ENCODE measurements at places on chromosomes 12 and 14.

GRCh38 chr12:92656911-92657310 lies 45.9 kb upstream of the PLEKHG7 start:
- no peak for DNase-seq

DNA sequence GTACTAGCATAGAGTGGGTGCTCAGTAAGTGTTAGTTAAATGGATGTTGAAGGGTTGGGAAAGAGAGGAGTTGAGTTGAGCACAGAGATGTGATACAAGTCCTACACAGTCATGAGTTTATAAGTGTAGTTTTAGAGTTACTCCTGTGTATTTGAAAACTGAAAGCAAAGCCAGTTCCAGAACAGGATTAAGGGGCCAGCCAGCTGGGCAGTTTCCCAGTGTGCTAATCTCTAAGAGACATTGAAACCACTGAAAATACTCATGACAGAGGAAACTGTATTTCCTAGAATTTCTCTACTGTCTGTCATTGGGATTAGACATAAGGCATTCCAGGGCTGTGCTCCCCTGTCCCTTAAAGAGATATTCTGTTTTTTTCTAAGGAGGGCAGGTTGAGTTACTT lies 101.0 kb downstream of the DERA start:
- no peak for DNase-seq

DNA sequence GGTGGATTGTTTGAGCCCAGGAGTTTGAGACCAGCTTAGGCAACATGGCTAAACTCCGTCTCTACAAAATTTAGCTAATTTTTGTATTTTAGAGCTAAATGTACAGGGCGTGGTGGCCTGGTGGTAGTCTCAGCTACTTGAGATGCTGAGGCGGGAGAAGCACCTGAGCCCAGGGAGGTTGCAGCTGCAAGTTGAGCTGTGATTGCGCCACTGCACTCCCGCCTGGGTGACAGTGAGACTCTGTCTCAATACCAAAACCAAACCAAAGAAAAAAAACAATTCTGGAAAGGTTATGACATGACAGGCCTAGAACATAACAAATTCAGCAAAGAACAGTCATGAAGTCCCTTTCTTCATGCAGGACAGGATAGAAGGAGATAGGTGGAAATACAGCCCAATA lies 25.7 kb downstream of the WDR89 start:
- DNase-seq: no peak

- no peak for DNase-seq
These were observed 567.2 kb downstream of the SNAPC1 start for GRCh38 chr14:62329427-62329826.

DNA sequence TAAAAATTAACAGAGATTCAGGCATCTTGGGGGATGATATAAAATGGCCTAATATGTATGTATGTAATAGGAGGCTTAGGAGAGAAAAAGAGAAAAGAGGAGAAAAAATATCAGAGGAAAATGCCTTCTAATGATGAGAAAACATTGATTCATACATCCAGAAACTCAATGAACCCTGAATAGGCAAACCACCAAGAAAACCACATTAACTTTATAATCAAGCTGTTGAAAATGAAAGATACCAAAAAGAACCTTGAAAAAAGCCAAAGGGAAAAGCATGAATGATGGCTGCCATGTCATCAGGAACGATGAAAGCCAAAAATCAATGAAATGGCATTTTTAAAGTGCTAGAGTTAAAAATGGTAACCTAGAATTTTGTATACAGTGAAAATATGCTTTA lies 180.2 kb downstream of the EPS8 start:
- DNase-seq: no peak

GRCh38 chr14:61330511-61330910 lies 9.1 kb downstream of the PRKCH start:
- no peak for DNase-seq

GRCh38 chr12:48795550-48796455 lies 6.9 kb upstream of the ADCY6 start:
- no peak for DNase-seq

- peak; percentile 68 for DNase-seq
These were observed 15.4 kb downstream of the SELPLG start for GRCh38 chr12:108618079-108618952.

GRCh38 chr12:10305411-10305810 lies 2.3 kb upstream of the KLRD1 start:
- no peak for DNase-seq

DNA sequence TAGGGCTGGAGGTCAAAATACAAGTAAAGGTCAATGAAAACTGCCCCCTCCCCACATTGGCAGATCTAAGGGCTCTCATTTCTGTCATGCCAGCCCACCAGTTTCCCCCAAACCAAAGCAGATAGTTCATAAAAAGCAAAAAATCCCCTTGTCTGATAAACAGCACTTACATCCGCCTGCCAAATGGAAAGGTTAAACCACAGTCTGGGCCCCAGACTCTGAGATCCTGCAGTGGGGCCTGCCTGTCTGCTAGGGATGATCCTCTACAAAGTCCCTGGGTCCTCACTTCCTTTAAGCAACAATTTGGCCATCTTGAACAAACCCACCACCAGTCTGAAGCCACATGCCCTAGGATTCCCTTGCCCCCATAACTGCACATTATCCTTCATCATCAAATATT lies 9.7 kb upstream of the RPS26 start:
- DNase-seq: no peak

DNA sequence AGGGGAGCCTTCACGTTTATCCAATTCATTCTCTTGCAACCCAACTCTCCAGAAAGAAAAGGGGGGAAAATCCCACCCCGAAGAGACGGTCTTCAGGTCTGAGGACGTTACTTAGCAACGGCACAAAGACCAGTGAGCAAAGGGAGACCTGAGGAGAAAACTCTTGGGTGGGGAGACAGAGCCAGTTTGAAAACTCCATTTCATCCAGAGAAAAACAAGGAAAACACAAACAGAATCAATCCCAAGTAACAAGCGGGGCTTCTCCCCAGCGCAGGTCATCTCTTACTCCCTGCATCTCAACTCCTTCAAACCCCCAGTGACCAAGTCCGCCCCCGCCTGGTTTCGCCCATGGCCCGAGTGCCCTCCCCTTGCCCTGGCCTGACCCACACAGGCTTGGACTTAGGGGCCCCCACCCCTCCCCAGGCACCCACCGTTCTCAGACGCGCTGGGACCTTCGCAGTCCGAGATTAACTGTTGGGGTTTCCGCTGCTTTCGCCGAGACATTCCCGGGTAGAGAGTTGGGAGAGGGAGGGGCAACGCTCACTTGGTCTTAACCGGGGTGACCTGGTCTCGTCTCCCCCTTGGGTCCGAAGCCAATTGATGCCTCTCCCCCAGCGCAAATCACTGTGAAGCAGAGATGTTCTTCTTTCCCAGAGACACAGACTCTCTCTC lies 10.4 kb upstream of the SALL2 start:
- no peak for DNase-seq

DNA sequence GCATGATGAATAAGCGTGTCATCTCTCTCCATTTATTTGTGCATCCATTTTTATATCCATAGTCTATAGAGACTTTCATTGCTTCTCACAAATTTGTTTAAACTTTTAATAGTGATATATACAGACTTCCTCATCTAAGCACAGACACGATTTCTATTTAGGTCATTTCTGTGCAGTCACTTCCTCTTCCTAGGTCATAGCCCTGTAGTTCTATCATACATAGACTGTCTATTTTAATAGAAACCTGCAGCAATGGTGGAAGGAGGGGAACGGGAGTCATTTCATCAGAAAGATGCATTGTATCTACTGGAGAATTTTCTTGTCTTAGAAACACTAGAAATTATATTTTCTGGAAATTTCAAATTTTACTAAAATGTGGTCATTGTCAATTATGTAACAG lies 133.4 kb upstream of the FGD4 start:
- no peak for DNase-seq

GRCh38 chr14:22180045-22180444 lies 409.0 kb downstream of the DAD1 start:
- no peak for DNase-seq

- DNase-seq: no peak
These were observed 752.2 kb downstream of the FSCB start for GRCh38 chr14:43754838-43755237.

DNA sequence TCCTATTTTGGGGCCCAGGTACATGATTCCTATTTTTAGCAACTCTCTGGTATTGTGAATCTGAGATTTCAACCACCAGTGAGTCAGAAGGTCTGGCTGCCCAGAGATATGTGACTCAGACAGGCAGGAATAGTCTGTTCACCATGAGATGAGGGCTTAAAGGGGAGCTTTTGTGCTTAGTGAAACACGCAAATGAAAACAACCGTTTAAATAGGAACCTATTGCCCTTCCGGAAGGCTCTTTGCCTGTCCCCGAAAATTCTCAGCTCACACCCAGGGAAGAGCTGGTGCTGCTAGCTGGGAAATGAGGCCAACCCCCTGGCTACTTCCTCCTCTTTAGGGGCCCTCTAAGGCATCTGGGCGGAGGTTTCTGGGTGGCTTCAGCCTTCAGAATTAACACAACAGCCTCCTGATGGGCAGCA lies 283.6 kb downstream of the CACNA1C start:
- no peak for DNase-seq

GRCh38 chr12:69884386-69884785 lies 59.4 kb downstream of the MYRFL start:
- no peak for DNase-seq

DNA sequence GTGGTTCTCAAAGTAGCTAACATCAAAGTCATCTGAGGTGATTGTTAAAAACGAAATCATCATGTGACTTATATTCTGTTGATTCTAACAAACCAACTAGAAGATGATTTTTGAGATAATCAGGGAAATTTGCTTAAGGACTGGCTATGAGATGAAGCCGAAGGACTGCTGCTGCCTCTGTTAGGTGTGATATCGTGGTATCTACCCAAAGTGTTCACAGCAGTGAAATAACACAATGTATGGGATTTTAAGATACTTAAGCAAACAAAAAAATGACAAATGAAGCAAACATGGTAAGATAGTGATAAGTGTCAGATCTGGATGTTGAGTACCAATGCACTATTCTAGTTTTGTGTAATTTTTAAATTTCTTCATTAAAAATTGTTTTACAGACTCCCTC lies 59.1 kb downstream of the GXYLT1 start:
- no peak for DNase-seq

DNA sequence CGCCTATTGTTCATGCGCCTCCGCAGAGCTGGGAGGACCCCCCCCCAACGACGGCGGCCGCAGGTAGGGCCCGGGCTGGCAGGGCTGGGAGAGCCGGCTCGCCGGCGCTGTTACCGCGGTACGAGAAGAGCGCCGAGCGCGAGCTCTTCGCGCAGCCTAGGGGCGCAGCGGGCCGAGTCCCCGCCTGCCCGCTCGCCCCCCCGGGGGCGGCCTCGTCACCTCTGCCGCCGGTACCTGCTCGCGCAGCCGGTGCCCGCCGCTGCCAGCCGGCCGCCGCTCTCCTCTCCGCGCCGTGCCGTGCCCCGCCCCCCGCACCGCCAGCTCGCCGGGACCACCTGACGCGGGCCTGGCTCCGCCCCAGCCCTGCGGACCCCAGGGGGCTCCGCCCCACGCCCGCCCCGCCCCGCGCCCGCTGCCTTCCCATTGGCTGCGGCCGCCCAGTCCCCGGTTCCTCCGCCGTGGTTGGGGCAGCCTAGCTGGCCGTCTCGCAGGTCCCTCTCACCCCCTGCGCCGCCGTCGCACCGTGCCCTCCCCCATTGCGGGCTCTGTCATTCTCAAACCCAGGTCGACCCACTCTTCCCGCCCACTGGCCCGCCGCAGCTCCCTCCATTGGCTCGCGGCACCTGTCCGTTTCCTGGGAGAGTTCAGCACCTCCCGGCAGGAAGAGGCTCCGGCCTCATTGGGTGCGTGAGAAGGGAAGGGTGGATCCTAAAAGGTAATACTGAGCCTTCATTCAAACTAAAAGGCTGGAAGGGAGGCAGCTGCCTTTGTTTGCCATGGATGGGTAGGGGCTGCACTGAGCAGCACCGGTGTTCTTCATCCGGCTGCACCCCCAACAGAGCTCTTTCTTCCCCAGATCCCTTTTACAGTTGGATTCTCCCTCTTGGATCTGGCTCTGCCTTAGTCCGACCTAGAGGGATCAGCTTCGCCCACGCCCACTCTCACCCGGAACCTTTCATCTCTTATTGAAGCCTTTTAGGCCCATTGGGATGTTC lies at the start of gene MAP3K9:
Gene MAP3K9, minus strand, starts transcription at position 289 of the 995 bp plus-strand sequence. CDS start 342 bp downstream, outside the sequence.
- DNase-seq: peak; percentile 80

DNA sequence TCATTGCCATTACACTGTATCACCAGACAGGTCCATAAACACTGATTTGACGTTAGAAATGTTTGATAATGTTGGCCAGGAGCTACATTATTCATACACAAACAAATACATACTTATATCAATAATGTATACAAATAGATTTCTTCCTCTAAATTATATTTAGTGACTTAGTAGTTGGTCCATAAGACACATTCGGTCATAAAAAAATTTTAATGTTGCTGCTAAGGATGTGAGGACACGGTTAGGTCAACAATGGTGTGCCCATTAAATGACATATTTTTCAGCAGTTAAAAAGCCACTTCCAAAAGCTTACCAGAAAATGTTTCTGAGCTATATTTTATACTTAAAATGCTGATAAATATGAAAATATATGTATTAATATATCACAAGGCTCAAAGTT lies 1148.7 kb upstream of the TMEM132C start:
- DNase-seq: no peak

DNA sequence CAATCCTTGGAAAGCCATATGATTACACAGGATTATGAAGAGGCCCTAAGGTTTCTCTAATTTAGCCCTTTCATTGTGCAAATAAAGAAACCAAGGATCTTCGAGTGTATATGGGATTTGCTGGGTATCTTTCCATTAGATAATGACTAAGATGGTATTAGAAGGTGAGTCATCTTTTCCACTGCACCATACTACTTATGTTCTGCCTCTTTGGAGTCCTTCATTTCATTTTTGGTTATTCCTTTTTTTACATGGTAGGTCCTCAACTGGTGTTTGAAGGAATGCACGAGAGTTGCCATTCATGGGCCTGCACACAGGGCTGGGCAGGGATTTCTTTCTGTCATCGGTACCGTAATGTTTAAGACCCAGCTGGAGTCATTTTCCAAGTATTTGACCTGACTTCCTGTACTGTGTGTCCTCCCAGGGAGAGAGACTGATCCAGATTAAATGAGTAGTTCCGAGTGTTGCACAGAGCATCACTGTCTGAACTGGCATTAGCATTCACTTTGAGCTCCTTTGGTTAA lies 85.7 kb downstream of the BORCS5 start:
- DNase-seq: no peak

DNA sequence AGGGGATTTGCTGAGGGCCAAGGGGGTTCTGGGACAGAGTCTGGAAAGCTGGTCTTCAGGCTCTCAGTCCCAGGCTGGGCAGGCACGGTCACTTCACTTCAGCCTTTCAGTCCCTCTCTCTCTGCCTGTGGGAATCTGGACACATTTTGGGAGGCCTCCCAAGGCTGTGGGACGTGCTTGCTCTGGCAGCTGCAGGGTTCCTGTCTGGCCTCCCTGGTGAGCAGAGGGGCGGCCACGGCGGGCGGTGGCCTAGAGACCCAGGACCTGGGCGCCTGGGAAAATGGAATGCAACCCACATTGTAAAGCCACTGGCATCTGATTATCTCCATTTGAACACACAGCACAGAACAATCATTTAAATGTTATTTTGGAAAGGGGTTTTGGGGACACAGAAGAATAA lies 10.1 kb upstream of the ALDH2 start:
- no peak for DNase-seq
